ENCODE measurements at places on chromosomes 11 and 22.

DNA sequence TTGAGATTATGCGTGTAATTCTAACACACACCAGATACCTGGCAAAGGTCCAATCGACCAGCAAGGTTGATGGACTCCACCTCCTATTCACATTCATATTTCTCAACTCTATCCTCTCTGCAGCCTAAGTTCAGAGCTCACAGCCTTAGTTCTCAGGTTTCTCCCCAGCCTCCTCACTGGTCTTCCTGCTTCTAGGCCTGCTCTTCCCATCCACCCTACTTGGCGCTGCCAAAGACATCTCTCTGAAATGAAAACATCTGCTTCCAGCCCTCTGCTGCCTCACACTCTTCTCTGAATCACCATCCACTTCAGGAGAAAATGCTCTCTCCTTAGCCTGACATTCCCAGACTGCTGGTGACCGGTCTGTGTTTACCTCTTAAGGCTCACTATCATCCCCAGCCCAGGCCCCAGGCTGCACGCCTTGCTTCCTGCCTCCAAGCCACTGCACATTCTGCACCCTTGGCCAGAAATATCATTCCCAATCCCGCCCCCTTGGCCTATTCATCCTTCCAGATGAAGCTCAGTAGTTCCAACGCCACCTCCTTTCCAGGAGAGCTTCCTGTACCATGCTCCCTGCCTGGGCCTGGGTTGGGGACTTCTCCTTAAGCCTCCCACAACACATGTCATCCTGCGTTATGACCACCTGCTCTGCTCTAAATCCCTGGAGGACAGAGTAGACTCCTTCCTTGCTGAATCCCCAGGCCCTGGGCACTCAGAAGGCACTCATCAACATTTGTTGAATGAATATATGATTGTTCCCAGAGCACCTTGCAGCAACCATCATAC lies 3.5 kb downstream of the ARRB1 start:
- no peak for DNase-seq

- no peak for DNase-seq
These were observed 10.2 kb downstream of the PHF5A start for GRCh38 chr22:41458161-41458728.

DNA sequence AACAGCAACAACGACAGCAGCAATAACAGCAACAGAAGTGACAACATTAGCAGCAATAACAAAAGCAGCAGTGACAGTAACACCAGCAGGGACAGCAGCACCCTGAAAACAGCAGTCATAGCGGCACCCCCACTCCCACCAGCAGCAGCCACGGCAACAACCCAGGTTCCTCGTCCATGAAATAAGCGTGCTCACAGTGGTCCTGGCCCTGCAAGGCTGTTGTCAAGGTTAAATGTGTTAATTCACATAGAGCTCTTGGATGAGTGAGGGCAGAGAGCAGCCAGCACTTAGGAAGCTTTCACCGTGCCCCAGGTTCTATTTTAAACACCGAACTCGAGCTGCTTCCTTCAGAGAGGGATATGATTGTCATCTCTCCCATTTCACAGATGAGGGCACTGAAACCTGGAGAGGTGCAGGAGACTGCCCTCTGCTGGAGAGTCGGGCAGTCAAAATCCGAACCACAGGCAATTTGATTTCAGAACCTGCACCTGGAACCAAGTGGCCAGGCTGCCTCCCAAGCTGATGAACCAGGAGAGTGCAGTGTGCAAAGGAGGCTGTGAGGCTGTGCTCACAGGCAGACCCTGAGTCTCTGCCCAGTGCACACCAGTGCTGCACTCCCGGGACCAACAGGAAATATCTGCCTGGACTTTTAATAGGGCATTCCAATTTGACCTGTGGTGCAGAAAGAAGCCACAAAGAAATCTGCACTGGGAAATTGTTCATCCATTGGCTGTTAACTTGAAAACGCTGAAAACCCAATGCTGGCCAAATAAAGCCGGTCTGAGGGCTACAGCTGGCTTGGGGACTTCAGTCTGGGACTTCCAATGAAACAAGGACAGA lies 22.9 kb upstream of the FGF3 start:
- no peak for DNase-seq

- DNase-seq = no peak
These were observed 1.2 kb downstream of the ARHGEF17 start for GRCh38 chr11:73308961-73309919.

- no peak for DNase-seq
These were observed 38.0 kb downstream of the CPT1A start for GRCh38 chr11:68803766-68804165.

- DNase-seq = no peak
These were observed 34.2 kb upstream of the LMO1 start for GRCh38 chr11:8297781-8298440.

- DNase-seq = no peak
These were observed 83.2 kb upstream of the CLDN5 start for GRCh38 chr22:19607192-19608002.

DNA sequence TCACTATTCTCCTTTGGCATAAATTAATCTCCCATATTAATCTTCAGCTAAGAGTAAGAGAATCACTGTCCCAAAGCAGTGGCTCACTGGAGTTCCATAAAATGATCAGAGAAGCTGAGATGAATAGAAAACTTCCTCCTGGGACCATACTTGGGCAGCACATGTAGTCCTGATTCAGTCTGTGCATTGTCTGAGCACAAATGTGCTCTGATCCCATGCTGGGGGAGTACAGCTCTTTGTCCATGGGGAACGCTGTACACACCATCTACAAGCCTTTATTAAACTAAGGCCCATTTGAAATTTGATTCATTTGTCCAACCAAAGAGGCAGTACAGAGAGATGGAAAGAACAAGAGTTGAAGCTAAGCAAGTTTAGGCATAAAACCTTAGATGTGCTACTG lies 147.4 kb upstream of the PGR start:
- DNase-seq = no peak

- no peak for DNase-seq
These were observed 14.0 kb upstream of the WDR74 start for GRCh38 chr11:62853279-62853965.

DNA sequence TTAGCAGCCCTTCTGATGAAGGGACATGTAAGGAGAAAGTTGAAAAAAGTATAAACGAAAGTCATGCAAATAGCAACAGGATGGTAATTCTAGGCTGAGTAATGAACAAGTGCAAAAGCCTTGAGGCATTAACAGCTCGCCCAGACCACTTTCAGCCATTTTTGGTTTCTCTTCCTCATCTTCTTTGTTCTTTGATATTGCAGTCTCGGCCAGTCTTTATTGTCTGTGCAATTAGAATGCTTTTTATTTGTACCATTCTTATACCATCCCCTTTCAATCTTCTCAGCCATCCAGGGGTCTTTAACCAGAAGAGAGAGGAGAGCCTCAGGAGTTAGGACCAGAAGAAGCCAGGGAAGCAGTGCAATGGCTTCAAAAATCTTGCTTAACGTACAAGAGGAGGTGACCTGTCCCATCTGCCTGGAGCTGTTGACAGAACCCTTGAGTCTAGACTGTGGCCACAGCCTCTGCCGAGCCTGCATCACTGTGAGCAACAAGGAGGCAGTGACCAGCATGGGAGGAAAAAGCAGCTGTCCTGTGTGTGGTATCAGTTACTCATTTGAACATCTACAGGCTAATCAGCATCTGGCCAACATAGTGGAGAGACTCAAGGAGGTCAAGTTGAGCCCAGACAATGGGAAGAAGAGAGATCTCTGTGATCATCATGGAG lies 7.3 kb downstream of the TRIM34 start:
- no peak for DNase-seq

DNA sequence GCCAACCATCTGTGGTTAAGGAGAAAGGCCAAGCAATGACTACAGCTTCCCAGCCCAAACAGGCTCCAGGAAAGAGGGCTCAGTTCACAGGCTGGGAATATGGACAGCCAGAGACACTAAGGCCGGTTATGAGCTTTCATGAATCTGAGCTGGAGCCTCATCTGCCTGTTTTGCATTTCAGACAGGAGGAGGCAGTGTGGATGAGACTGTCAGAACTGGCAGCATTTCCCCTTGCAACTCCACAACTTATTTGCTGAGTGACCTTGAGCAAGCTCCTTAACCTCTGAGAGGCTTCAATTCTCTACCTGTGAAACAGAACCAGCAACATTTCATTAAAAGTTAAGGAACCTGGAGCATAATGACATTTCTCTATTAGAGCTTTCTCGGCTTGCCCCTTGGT lies 264.0 kb downstream of the ETS1 start:
- no peak for DNase-seq

DNA sequence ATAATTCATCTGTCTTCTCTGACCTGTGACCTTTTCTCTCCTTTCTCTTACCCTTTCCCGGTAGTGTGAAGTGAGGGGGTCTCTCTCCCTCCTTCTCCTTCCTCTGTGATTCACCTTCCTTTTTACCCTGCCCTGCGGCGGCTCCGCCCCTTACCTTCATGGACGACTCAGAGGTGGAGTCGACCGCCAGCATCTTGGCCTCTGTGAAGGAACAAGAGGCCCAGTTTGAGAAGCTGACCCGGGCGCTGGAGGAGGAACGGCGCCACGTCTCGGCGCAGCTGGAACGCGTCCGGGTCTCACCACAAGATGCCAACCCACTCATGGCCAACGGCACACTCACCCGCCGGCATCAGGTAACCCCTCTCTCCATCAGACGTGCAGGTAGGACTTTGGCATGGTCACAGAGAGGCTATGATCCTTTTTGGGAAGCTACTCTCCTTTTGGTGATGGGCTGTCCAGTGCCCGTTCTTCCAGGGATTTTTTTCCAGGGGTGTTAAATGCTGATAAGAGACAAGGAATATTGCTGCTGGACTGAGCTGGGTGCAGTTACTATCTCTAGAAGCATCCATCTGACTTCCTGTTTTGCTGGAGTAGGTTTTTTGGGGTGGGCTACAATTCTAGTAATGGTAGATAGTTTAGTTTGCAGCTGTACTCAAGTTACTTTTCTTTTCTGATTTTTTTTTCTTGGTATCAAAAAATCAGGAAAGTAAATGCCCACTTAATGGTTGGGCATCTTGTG lies 29.9 kb downstream of the CTNND1 start:
- DNase-seq = no peak

DNA sequence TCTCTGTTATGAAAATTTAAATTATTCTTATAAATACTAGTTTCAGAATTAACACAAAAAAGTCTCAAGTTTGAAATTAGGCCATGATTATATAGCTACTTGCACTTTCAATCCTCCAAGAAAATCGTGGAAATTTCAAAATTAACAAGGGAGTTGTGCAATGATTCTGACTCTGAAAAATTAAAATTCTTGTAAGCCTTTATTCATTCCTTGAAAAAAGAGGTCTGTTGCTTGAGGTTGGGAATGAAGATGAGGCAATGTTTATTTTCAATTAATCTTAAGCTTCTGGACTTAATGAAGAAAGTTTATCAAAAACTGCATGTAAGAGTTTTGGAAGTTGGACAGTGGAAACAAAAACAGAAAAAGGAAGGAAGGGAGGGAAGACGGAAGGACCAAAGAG lies 128.2 kb upstream of the FIBIN start:
- no peak for DNase-seq

- DNase-seq = no peak
These were observed 58.8 kb downstream of the FZD4 start for GRCh38 chr11:86896441-86896841.

- no peak for DNase-seq
These were observed 11.7 kb downstream of the CERK start for GRCh38 chr22:46726066-46726985.

- no peak for DNase-seq
These were observed 20.1 kb upstream of the SCGB1D1 start for GRCh38 chr11:62169935-62170334.

DNA sequence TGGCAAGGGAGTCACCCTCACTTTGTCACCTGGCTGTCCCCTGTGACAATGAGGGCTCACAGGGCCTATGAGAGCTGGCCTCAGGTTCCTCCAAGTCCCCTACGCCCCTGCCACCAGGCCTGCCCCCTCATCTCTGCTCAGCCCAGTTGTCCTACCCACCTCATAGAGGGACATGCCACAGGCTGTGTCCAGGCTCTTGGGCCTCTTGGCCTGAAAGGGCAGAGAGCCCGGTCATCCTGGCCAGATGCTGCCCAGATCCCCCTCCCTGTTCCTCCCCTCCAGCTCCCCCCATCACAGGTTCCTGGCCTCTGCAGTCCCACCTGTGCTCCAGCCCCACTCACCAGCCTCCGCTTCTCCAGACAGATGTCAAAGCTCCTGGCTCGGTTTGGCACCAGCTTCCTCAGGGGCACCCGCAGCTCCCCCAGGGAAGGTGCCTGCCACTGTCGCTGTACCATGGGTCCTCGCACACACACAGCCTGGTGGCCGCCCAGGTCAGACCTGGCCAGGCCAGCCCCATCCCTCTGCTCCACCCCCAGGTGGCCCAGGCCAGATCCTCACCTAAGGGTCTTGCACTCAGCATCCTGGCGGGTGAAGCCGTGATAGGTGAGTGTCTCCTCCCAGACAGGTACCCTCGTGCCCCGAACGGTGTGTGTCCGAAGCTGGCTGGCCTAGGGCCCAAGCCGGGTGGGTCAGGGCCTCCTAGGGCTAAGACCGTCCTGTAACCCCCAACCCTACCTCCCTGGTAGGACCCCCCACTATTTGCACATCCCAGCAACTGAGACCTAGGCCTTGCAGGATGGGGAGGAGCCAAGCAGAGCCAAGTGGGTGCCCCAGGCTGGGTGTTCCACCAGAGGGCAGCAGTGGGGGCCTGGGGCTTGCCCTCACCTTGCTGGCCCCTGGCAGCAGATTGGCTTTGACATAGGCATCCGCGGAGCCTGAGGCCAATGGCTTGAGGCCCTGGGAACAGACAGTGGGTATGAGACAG lies 8.3 kb downstream of the NDUFV1 start:
- no peak for DNase-seq

DNA sequence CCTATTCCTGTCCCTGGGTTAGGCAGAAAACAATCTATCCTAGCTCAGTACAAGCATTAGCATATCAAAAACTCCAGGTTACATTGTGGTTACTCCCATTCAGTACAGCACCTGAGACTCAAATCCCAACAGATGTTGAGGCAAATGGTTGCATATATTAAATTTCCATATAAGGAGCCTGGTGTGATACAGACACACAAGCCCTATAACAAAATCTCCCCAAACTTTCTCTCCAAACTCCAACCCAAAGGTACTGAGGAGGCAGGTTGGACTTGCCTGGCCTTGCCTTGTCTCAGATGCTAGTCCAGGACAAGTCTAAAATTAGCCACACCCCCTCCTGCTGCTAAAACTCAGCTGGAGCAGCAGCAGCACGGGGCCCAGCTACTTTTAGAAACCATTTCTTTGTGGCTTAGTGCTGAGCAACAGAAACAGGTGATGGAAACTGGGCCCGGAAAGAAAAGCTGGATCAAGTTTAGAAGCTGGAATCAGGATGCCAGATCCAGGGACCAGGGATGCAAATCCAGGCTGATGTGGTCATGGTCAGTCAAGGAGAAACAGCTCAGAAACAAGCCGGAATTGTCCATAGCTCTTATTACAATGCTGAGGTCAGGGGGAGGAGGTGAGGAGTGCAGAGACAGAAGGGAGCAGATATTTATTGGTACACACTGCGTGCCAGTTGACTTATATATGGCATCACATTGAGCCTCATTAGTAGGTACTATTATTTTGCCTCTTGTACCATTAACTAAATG lies 73.7 kb upstream of the AMOTL1 start:
- no peak for DNase-seq
